ENCODE measurements at places on chromosomes 2 and 18. TPM values are rescaled to one million over a fixed set of nuclear protein-coding genes. Genes with fewer than 3 reads are reported as not detected.

- DNase-seq: no peak
These were observed 145.5 kb downstream of the TRABD2A start for GRCh38 chr2:84735389-84735788.

- no peak for DNase-seq
These were observed 38.0 kb upstream of the ERMN start for GRCh38 chr2:157363612-157364101.

DNA sequence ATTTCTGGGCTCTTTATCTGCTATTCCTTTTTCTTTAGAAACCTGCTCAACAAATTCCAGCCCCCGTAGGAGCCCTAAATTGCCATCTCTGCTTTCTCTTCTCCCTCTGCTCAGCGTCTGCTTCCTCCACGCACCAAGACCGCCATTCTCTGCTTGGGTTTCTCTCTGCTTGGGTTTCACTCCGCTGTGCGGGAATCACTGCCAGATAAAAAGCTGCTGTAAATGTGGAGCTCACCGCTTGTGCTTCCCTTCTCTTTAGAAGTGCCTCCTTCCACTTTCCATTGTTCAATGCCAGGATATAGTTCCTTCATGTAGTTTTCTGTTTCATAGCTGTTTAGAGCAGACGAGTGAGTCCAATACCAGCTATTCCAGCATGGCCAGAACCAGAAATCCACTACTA, 45.9 kb downstream of the TMEM237 start:
- no peak for DNase-seq

TNFRSF11A gene
- not detected for total RNA-seq

ANKRD36C gene
- 93.4 TPM for total RNA-seq

DNA sequence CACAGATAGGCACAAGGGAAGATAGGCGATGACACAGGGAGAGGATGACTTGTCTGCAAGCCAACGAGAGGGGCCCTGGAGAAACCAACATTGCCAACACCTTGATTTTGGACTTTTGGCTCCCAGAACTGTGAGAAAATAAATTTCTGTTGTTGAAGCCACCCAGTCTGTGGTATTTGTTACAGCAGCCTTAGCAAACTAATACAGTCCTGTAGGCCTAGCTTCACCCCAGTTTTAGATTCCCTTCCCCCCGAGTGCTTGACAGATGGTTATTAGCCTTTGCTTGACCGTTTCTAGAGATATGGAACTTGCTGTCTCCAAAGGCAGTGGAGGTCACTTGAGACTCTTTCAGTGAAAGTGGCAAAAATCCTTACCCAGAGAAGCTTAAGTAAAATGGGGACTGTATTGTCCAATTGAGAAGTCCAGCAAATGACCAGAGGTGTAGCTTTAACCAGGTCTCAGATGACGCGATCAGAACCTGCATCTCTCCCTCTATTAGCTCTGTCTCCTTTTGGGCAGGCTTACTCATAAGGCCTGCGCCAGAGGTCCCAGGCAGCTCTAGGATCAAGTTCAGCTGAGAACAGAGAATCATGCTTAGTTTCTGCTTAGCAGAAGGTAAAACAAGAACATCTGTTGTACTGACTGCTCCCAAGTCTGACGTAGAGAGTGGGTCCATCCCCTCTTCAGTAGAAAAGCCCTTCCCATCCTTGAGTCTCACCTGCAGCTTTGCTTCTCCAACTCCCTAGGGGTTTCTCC, 50.4 kb downstream of the MFSD6 start:
- no peak for DNase-seq

All from OCI-LY7 (cell line).